ENCODE measurements at places on chromosomes 3 and 15. TPM values are rescaled to one million over a fixed set of nuclear protein-coding genes. Genes with fewer than 3 reads are reported as not detected.
A peak's percentile ranks its signal among the peaks of the same experiment; 100 is the strongest.

CP gene
- 2.6 TPM for total RNA-seq

GRCh38 chr3:128993461-128994172, at the start of gene CFAP92:
CFAP92 (minus strand) TSS chr3:128994076; CDS start chr3:128993304, 772 bp downstream.
- DNase-seq: no peak

DNA sequence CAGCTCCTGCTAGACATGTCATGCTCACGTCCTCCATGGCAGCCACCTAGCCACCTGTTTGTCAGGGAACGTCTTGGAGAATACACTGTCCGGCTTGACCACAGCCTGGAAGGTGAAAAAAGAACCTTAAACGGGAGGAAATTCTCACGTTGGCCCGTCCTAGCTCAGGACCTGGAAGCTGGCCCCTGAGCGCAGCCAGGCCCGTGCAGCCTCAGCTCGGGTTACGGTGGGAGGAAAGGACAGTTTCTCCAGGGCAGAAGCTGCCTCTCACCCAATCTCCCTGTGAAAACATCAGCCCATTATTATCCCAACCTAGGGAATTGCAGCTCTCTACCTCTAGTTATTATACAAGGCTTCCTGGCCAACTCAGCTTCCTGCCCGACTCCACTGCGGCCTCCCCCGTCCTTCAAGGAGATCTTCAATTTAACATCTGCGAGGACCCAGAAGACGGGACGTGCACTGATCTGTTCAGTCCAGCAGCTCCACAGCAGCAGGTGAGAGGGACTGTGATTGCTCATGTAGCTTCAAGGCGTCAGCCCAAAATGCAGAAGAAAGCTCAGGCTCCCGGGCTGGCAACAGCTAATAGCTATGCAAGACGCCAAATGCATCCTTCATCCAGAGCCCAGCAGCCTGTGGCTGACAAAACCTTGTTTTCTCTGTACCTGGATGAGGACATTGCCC, 84.7 kb downstream of the ADAMTS17 start:
- no peak for DNase-seq

DNA sequence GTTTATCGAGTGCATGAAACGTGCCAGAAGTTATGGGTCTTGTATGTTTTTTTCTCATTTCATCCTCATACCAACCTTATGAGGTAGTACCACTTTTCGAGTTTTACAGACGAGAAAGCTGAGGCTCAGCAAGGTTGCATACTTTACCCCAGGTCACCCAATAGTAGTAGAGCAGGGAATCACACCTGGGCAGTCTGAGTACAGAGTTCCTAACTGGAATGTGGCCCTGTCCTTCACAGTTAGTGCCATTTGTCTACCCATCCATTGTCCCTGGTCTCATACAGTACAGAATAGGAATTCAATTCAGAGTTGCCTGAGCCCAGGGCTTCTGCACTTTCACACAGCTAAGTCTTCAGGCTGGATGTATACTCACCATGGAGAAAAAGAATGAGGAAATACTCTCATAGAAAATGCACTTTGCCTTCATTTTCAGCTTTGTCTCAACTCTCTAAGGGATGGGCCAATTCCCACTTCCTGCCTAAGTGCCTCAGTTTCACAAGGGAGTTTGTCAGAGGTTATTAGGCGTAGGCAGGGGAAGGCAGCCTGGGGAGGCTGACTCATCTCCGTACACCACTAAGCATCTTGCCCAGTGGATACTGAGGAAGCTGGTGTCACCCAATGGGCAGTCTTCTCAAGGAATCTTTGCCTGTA, 93.2 kb downstream of the TMEM212 start:
- peak; percentile 22 for DNase-seq

NRROS gene
- 0.02 TPM for total RNA-seq

DNA sequence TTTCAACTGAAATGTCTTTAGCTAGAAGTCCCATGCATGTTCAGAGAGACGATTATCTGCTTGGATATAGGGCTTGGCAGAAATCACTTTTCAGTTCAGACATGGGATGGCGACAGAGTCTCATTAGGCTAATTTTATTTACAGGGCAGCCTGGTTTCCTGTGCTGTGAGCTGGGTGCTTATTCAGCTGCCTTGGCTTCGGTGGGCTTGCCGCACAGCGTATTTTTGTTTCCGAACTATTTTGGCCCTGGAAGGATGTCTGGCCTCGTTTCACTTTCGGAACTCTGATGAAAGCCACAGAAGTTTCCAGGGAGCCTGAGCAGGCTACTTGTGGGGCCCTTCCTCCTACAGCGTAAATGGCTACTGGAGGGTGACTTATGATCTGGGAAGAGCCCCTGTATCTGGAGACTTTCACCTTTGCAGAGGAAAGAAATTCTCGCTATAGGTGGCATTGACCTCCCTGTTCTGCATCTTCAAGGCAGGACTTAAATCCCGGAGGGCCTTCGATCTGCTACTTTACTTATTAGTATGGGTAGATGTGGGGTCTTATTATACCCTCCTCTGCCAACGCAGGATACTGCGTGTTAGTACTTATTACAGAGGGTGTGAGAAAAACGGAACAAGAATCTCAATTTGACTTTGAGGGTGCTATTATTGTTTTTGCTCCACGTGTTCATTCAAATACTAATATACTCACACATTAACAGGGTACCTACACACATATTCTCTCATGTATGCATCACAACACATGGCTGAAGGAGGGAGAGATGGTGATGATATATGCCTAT, 364.0 kb upstream of the RBMS3 start:
- DNase-seq: peak; percentile 69

EDC3 gene
- total RNA-seq: 6.1 TPM

TTC23 gene
- total RNA-seq: 13.0 TPM

EIF4A2 gene
- total RNA-seq: 440 TPM

DNA sequence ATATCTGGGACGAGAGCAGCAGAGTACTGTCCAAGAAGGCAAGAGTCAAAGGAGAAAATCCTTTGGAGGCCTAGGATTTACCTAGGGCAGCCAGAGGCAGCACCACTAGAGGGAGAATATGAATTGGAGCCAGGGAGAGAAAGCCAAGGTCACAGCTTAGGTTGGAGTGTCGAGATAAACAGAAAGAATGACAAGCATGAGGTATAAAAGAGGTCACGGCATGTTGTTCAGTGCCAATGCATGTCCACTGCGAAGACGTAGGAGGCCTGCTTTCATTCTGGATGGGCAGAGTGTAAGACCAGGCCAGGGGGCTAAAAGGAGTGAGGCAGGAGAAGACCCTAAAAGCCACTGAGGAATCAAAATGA, 47.2 kb downstream of the THBS1 start:
- no peak for DNase-seq

- DNase-seq: no peak
Observed at GRCh38 chr3:43017004-43017403, 37.9 kb downstream of the GASK1A start.

- DNase-seq: peak; percentile 39
Observed at GRCh38 chr3:173584838-173585831, 187.6 kb downstream of the NLGN1 start.

CILP gene
- total RNA-seq: 0.02 TPM

CSPG4 gene
- 0.14 TPM for total RNA-seq

GRCh38 chr3:31244929-31245817, 287.6 kb upstream of the STT3B start:
- DNase-seq: no peak

- DNase-seq: peak; percentile 76
Observed at GRCh38 chr3:151156618-151157216, 46.3 kb downstream of the GPR171 start.

GRCh38 chr3:193997228-193998122, 138.5 kb upstream of the HES1 start:
- no peak for DNase-seq

DNA sequence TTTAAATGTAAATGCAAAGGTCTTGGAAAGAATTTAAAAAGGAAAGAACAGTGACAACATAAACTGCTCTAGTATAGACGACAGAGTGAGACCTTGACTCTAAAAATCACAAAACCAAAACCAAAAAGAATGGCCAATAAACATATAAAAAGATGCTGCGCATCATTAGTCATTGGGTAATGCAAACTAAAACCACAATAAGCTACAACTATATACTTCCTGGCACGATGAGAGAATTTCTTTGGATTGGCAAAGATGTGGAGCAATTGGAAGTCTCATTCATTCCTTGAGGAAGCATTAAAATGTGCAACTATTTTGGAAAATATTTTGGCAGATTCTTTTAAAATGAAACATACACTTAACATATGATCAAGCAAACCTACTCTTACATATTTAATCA, 98.7 kb upstream of the ZPLD1 start:
- DNase-seq: no peak

- DNase-seq: no peak
Observed at GRCh38 chr3:56557831-56558170, 826 bp downstream of the CCDC66 start.

DNA sequence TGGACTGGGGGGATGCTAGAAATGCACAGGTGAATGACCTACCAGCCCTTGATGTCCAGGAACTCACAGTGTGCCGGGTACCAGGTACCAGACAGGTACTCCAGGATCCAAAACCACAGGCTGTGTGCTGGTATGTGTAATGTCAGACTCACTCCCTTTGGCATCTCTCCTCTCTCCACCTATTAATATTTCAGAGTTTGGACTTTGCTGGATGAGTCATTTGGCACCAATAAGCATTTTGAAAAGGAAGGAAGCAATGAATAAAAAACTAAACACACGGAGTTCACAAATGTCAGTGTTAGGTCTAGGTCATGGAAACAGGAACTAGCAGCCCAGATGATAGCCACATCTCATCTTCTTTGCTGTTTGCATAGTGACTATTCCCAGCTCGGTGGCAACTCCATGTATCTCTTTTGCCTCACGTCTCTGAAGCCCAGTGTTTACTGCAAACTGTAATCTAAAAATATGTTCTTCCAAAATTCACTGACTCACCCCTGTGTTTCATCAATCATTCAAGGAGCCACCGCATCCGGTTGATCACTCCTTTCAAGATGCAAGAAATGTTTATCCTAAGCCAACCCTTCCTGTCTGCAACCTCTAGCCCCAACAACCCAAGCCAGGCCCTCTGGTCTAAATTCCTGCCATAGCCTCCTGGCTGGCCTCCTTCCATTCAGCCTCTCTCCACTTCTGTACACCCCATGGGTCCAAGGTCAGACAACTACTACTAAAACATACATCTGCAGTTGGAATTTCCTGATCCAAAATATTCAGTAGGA, 8.4 kb downstream of the ITGB5 start:
- peak; percentile 89 for DNase-seq

DNA sequence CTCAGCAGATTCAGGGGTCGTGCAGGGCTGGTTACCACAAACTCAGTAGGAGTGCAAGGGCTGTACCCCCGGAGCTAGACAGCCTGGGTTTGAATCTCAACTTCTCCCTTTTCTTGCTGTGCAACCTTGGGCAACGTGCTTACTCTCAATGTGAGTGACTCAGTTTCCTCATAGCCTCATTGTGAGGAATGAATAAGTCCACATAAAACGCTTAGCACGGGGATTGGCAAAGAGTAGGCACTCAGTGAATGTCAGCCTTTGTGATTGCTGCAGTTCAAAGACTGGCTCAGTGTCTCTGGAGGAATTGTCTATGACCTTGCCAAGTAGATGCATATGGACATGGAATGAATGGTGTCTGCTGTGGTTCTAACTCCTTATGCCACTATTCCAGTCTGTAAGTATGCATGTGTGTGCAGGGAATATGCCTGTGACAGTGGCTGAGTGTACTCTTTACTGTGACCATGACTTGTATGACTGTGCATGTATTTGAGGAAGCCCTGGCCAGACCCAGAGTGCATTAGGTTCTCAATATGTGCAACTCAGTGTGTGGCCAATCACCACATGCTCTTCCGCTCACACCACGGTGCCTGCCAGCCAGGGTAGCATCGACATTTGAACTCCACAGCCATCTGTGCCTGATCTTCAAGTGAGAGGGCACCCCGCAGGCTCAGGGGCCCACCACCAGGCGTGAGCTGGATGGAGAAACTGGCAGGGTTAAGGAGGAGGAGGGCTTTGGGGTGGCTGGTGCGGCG, 900 bp upstream of the HYAL3 start:
- DNase-seq: no peak

DNA sequence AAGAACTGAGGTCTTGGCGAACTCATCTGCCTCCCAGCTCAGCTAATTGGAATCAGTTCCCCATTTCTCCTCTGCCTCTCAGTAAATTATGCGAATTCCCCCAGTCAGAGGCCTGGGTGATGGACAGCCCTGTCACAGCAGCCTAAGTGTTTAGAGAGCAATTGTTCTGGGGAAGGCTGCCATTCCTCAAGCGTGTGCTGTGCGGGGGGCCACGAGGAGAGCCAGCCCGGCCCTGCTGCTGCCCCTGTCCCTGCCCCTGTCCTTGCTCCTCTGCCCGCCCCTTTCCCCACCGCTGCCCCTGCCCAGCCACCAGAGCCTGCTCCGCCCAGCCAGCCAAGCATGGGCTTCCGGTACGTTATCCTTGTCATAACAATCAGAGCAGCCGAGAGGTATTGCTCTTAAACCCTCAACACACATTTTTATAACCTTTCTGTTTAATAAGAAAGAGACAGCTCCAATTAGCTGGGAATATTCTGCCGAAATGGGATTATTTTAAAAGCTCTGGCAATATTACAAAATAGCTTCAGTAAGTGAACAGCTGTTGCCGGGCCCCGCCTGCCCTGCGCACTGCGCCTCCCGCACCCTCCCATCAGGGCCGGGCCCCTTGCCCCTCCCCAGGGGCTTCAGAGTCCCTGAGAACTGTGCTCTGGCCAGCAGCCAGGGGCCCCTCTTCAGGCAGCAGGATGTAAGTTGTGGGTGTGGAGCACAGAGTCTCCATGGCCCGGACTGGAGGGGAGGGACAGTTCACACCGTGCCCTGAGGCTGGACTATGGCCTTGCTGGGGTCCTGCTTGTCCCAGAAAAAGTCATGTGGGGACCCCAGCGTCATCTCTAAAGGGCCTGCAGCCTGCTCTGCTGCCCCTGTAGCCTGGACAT, 12.4 kb upstream of the CACNA2D2 start:
- DNase-seq: no peak

DNA sequence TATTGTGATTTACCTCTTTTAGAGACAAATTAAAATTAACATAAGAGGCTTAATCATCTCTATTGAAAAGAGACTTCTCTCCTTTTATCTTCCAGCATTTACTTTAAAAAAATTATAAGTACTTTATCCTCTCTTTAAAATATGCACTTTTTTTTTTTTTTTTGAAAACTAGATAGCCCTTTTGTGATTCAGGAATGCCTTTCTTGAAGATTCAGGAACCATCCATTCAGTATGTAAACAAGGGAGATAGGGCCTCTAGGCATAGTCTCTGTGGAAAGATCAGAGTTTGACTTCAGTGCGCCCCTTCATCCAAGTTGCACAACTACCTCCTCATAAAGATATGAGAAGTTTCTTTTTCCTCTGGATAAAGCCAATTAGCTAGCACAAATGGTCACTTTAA, 1163.7 kb downstream of the SI start:
- DNase-seq: no peak

All from H4 (cell line).